ENCODE measurements at places on chromosomes 16 and 17. TPM values are rescaled to one million over a fixed set of nuclear protein-coding genes. Genes with fewer than 3 reads are reported as not detected.

DNA sequence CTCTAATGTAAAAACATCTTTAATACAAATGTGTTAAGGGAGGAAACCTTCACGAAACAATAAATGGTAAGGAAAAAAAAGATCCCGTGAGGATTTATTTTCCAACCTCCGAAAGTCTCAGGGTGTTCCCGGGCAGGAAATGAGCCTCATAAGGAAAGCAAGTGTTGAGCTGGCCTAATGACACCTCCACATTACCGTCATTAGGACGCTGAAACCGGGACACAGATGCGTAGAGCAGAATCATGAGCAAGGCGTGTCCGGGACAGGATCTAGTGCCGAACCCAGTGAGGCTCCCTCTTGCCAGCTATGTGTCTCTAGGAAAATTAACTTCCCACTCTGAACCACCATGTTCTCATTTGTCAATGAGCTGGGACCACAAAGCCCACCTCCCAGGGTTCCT is 22.7 kb upstream of the CYTH1 start:
- DNase-seq = no peak

DNA sequence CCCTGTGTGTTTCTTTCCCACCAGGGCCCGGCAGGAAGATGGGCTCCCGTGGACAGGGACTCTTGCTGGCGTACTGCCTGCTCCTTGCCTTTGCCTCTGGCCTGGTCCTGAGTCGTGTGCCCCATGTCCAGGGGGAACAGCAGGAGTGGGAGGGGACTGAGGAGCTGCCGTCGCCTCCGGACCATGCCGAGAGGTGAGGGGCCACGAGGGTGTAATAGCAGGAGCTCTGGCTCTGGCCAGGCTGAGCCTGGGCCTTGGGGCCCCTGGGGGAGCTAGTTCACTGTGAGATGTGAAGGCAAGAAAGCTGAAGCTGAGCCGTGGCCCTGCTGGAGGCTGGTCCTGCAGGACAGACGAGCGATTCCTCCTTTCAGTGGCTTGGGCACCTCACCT is 20.0 kb downstream of the C1QTNF1 start:
- no peak for DNase-seq

DNA sequence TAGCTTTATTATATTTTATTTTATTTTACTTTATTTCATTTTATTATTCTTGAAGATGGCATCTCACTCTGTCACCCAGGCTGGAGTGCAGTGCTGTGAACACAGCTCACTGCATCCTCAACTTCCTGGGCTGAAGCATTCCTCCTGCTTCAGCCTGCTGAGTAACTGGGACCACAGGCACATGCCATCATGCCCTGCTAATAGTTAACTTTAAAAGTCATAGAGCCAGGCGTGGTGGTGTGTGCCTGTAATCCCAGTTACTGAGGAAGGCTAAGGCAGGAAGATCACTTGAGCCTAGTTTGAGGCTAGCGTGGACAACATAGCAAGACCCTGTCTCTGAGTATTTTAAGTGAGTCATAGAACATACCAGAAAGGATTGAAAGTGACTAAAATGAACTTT is 38.7 kb downstream of the ESRP2 start:
- no peak for DNase-seq

The HS3ST3A1 gene
- 17.5 TPM for total RNA-seq

The KRTAP9-2 gene
- total RNA-seq = not detected
